AML-193 (cell line): ENCODE measurements at places on chromosomes 3 and 15.

DNA sequence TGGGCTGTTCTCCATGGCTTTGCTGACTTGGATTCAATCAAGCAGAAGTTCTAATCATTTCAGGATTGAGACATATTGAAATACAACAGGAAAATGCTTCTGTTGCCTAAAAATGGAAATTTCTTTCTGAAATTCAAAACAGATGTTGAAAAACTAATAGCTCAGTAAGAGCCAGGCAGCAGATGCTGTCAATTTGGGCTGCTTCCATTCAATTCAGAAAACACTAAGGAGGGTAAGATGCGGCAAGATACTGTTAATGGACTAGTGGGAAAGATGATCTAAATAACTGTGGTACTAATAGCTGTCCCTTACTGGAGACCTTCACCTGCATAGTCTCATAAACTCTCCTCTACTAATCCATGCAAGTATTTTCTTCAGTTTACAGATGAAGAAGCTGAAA lies 53.5 kb downstream of the DGKG start:
- no peak for DNase-seq

- DNase-seq, result no peak
These were observed 223.2 kb downstream of the MBNL1 start for GRCh38 chr3:152491922-152492321.

DNA sequence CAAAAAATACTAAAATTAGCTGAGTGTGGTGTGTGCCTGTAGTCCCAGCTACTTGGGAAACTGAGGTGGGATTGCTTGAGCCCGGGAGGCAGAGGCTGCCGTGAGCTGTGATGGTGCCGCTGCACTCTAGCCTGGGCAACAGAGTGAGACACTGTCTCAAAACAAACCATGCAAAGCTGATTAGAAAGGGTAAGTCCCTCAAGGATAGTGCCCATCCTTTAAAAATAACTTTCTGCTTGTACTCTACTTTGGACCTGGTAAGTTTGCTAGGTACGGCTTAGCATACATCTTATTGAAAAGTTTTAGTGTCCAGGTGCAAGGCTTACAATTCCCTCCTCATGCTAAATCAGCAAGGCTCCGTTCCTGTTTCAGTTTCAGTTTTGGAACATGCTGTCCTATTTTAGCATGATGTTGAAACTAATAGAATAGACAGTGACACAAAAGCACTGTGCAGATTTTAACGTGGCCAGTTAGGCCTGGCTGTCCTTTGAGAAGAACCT lies 21.4 kb downstream of the FEM1B start:
- DNase-seq, result peak; percentile 41

DNA sequence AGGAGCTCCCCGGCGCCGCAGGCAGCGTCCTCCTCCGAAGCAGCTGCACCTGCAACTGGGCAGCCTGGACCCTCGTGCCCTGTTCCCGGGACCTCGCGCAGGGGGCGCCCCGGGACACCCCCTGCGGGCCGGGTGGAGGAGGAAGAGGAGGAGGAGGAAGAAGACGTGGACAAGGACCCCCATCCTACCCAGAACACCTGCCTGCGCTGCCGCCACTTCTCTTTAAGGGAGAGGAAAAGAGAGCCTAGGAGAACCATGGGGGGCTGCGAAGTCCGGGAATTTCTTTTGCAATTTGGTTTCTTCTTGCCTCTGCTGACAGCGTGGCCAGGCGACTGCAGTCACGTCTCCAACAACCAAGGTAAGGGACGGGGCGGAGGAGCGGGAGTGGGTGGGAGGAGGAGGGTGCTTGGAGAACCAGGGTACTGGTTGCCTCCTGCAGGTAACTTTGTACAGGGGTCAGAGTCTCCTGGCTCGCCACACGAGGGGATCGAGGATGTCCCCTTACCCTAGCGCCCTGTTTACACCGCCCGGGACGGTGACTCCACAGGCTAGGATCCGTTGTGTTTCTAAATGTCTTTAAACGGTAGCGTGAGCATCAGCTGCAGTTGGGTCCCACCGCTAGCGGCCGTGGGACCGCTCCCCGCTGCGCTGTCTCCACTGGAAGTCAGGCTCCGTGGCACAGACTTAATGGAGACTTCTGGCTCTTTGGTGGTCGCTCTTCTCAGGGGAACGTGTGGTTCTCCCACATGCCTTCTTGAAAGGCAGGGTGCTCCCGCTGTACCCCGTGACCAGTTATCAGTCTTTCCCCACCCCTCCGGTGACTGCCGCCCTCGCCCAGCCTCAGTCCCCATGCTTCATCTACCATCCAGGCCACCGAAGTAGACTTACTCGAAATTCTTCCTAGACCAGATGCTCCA lies 515 bp downstream of the EPHA6 start:
- DNase-seq, result no peak

- no peak for DNase-seq
These were observed 481.0 kb upstream of the PROK2 start for GRCh38 chr3:72266016-72266370.

DNA sequence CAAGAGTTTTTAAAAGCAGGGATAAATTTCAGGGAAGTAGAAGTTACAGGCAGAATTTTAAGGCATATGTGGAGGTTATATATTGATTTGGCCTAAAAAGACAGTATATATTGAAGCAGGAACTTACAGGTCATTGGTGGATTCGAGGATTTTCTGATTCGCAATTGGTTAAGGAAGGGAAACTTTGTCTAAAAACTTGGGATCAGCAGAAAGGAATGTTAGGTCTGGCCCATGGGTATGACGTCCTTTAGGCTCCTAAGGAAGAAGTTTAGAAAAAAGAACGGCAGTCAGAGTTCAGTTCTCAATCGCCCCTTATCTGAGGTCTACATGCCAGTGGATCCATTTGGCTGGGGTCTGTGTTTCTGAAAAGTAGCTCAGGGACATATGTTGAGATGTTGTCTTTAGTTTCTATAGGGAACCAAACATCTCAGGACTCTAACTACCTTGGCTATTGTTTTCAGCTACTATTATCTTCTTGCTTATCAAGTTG lies 33.2 kb upstream of the ACP3 start:
- no peak for DNase-seq

- no peak for DNase-seq
These were observed 3.7 kb downstream of the IFRD2 start for GRCh38 chr3:50288387-50289007.

- no peak for DNase-seq
These were observed 135.7 kb upstream of the RAD18 start for GRCh38 chr3:9098716-9099675.

DNA sequence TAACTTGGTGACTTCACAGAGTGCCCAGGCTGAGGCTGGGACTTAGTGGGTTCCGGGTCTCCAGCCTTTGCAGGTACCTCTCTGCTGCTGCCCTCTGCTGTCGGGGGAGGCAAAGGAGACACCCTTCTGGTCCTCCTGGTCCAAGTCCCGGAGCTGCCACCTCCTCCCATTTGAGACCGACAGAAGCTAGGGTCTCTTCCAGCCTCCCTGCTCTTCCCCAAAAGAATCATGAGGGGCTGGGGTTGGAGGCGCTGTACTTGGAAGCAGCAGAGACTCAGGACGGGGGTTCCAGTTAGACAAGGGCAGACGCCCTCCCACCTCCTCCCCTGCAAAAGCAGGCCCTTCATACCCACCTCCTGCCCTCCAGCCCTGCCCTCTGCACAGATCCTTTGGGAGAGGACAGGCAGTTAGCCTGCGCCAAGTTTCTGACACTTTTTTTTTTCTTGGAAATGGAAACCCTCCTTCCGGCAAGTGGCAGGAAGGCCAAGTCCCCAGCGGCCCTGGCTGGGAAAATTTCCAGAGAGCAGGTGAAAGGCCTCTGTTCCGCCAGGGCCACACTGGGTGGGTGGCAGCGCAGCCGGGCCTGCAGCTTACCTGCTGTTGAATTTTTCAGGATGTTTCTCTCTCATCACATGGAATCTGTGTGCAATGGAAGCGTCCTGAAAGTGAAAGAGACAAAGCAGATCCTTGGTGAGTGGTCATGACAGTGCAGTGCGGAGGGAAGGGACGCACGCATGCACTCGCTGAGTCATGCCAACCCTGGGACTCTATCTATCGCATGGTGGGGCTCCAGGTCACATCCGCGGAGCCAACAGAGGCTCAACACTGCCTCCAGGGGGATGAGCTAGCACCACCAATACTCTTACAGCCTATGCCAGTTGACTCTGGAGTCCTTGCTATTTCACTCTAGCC lies 119.9 kb downstream of the DGKG start:
- peak; percentile 52 for DNase-seq

- DNase-seq, result no peak
These were observed 39.9 kb downstream of the PPCDC start for GRCh38 chr15:75063338-75063737.

DNA sequence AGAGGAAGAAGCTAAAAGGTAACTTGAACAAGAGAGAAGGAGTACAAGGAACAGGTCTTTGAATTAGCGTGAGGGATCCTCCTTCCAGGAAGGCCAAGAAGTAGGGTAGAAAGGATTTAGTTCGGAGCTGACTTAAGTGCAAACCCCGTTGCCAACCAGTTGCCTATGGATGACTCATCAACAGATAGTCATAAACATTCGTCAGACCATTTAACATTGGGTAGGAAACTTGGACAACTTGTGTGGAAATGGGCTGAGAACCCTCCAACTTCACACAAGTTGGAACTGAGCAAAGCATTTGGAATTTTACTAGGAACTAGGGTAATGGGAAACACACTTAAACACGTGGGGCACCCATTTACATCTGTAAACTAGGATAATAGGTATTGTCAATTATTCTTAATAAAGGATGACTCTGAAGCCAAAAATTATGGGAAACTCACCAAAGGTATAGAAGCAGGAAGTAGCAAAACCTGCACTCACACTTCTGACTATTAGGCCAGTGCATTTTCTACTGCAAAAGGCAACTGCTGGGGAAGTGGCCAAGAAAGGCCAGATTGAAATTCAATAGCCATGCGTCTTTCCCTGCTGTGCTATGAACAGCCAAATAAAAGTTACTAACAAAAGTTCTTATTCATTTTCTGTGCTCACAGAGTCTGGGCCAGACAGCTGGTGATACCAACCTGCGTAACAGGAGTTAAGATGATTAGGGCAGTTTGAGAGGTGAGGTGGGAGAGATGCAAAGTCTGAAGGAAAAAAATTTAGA lies 174.5 kb upstream of the TMC3 start:
- DNase-seq, result no peak

GRCh38 chr15:57314221-57314620 lies 62.1 kb upstream of the CGNL1 start:
- DNase-seq, result no peak

DNA sequence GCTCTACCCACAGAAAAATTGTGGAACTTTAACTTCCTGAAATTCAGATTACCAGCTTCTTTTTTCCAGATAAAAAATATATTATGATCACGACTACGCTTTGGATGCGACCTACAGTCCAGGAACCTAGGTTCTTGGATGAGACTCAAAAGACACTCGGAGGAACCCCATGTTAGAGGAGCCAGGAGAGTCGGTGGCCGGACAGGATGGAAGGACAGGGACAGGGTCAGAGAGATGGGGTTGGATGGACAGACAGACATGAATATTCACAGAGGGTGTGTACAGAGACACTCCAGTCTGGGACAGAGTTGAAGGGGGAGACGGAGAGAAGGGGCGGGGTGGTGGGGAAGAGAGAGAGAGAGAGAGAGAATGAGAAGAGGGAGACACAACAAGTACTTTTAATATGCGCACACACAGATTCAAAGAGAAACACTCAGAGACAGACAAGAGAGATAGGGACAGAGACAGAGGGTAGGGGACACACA lies 9.5 kb downstream of the FAM3D start:
- no peak for DNase-seq

GRCh38 chr15:42650208-42651066 lies 75.0 kb downstream of the STARD9 start:
- peak; percentile 78 for DNase-seq

GRCh38 chr15:77566092-77566491 lies 66.6 kb downstream of the LINGO1 start:
- no peak for DNase-seq

DNA sequence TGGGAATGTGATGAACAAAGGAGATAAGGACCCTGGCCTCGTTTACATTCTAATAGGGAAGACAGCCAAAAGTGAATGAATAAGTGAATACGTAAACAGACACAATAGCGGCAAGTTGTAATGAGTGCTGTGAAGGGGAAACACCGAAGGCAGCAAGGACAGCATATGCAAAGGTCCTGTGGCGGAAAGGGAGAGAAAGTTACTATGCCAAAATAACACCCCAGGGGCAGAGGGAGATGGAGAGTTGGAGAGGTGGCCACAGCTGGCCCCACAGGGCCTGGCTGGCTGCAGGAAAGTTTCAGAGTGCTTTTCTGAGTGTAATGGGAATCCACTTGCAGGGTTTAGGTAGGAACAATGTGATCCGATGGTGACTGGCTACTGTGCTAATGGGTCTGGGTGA lies 91.9 kb downstream of the SLCO3A1 start:
- no peak for DNase-seq

- DNase-seq, result no peak
These were observed 41.5 kb upstream of the RAB6B start for GRCh38 chr3:133937061-133937686.

DNA sequence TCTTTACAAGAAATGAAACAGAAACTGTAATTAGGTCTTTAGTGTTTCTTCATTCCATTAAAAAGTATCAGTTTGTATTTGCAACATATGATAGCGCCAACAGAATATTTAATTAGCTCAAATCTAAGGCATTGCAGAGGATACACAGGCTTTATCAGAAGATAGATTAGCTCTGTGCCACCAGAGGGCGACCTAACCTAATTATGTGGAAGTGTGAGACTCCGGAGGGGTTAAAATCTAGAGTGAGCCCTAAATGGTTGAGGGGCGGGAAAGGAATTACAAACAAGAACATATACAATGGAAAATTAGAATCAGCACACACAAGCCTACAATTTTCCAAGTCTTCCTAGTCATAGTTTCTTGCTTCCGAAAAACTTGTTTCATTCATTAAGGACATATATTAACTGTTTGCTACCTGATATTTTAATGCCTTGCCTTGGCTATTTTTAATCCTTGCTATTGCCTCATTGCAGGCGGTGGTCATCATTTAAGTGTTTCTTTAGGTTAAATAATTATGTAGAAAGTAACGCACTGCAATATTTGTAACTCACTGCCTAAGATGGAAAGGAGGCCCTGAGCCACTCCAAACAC lies 18.0 kb upstream of the RYR3 start:
- DNase-seq, result peak; percentile 27

DNA sequence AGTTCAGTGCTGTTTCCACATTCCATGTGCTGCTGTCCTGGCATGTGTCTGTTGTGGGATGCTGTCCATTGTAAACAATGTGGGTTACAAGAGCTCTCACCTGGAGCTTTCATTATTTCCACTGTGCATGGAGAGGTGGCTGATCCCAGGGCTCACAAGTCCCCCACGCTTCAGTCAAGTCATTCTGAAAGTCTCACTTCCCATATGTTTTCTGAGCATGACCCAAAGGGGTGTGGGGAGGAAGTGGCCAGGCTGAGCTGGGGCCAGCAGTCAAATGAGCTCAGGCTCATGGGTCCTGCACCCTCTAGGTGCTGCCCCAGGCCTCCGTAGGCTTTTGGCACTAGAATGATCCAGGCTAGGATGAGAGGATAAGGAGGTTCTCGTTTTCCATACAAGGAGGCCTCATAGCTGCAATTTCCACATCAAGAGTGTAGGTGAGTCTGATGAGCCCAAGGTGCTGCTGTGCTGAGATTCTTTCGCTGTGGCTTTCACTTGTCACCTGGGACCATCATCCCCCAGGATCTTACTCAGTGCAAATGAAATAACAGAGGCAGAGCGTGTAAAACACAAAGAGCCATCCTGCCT lies 22.0 kb downstream of the STARD5 start:
- no peak for DNase-seq

- no peak for DNase-seq
These were observed 66.3 kb downstream of the PPCDC start for GRCh38 chr15:75089456-75090387.

- no peak for DNase-seq
These were observed 43.7 kb downstream of the ANKRD28 start for GRCh38 chr3:15754047-15754446.

- DNase-seq, result peak; percentile 94
These were observed at the start of gene CNBP for GRCh38 chr3:129183569-129184395. Gene CNBP, minus strand, starts transcription at chr3:129183896. Its CDS starts 12,139 bp downstream, at chr3:129171757.
